ENCODE measurements at places on chromosomes 7 and 10. TPM values are rescaled to one million over a fixed set of nuclear protein-coding genes. Genes with fewer than 3 reads are reported as not detected.

- no peak for DNase-seq
Measured at GRCh38 chr10:112173206-112173605, 10.4 kb downstream of the GPAM start.

GRCh38 chr10:14047431-14047830 lies 283.3 kb downstream of the FRMD4A start:
- no peak for DNase-seq

GRCh38 chr7:45158471-45158870 lies 880 bp downstream of the RAMP3 start:
- no peak for DNase-seq

- no peak for DNase-seq
Measured at GRCh38 chr7:100386940-100387339, 13.7 kb downstream of the PILRA start.

C10orf67 gene
- total RNA-seq = not detected

HOXA1 gene
- total RNA-seq = 2.7 TPM

ZNF727 gene
- total RNA-seq = 4.3 TPM

SLC35G1 gene
- total RNA-seq = 17.3 TPM

DNA sequence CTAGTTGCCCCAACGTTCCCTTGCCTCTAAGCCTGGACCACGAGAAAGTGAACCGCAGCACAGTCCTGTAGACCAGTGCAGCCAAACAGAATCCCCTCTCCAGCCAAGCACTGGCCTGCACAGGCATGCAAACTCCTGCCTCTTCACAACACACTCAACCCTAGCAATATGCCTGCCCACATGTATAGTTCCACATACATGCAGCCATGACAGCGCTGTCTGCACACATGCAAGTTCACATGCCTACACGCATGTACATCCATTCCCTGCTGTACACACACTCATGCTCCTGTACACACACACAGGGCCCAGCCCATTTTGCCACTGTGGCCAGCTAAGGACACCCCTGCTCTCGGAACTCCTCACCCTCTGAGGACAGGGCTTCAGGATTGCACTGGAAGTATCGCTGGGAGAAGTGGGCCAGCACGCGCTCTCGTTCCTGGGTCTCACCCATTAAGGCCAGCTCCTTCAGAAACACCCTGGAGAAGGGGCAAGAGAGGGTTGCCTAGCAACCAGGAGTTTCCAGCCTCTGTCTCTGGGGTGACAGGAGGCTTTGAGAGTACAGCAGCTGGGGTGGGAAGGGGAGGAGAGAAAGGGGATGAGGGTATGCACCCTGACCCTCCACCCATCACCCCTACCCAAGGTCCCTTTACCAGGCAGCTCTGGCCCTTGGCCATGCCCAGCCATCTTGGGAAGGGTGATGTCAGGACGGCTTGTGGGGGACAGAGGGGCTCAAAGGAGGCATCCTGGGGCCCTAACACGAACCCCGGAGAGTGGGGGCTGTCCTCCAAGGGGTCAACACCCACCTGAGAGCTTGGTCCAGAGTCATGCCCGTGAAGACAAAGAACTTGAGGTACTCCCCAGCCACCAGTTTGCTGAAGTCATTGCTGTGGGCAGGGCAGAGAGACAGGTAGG lies 7.0 kb downstream of the PSD start:
- no peak for DNase-seq

DNA sequence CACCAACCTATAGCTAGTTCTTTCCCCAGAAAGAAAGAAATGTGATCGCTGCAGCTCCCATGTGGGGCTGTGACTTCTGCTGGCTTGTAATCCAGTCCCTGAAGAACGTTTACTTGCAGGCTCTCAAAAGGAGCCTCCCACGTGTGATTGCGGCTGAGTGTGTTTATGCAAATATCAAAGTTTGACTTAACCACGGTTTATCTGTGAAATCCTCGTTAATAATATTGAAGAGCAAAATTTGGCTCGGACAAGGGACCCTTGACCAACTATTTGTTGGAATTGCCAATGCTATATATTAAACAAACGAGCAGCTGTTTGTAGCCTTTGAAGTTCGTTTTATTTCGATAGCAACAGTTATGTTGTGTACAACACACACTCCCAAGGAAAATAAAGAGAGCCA lies 470.1 kb upstream of the NRP1 start:
- DNase-seq = no peak

- DNase-seq = no peak
Measured at GRCh38 chr7:157476654-157477549, 140.1 kb downstream of the DNAJB6 start.

GRCh38 chr10:30324448-30325110 lies 24.5 kb downstream of the MTPAP start:
- no peak for DNase-seq

DNA sequence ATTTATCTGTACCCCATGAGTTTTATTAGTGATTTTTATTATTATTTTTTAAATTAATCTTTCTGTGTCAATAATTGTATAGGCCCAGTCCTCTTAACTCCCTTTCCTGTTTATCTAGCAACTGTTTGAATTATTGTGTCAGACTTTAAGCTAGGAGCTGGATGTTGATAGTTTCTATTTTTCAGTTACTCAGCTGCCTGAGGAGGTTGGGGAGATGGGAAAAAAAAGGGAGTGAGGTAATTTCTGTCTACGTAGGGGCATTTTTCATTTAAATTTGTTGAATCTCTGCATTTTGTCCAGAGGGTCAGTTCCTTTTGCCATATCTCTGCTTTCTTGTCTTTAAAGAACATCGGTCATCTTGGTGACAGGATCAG lies 5.0 kb upstream of the ZNF518A start:
- no peak for DNase-seq

GRCh38 chr10:16520900-16521299 lies 779 bp downstream of the C1QL3 start:
- DNase-seq = peak; percentile 6

- no peak for DNase-seq
Measured at GRCh38 chr7:1052031-1052818, 7.9 kb downstream of the GPR146 start.

DNA sequence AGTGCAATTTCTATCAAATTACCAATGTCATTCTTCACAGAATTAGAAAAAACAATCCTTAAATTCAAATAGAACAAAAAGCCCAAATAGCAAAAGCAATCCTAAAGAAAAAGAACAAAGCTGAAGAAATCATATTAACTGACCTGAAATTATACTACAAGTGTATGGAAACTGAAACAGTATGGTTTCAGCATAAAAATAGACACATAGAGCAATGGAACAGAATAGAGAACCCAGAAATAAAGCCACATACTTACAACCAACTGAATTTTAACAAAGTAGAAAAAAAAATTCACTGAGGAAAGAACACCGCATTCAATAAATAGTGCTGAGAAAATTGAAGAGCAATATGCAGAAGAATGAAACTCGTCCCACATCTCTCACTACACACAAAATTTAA lies 142.0 kb upstream of the CHRM2 start:
- no peak for DNase-seq

NRAP gene
- total RNA-seq = 1.6 TPM

OPALIN gene
- total RNA-seq = not detected

GRCh38 chr10:132376394-132376851 lies 20.6 kb upstream of the PWWP2B start:
- no peak for DNase-seq

- DNase-seq = no peak
Measured at GRCh38 chr10:132532749-132533560, 4.6 kb upstream of the INPP5A start.

- peak; percentile 68 for DNase-seq
Measured at GRCh38 chr10:21516242-21517131, 9.0 kb downstream of the SKIDA1 start.

WDR86 gene
- 0.38 TPM for total RNA-seq

DNA sequence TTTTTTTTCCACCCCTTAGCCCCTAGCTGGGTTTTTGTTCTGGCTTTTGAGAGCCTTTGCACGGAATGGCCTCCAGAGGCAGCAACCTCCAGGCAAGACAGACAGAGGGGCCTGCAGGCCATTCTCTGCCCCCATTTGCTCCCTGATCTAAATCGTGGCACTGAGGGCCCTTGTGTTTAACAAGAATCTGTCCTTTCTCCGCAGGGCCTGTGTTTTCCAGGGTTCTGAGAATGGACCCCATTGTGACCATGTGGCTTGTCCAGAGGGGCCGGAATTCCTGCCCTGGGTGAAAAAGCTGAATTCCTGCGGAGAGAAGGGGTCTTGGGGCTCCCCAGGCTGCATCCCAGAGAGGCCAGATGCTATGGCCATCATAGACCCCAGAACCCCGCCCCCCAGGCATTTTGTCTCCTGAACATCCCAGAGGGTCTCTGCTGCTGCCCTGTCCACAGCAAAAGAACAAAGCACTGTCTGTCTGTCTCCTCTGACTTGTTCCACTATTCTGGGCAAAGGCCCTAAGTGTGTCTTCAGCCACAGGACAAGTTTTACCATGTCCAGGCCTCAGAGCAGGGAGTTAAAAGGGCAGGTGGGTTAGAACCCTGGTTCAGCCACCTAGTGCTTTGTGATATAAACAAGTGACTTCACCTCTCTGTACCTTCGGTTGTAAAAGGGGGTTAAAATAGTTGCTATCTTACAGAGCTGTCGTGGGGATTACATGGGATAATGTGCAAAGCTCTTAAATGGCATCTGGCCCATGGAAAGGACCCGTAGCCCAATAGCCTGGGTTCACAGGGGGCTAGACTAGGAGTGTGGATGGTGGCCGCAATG lies 155.6 kb downstream of the SH3PXD2A start:
- DNase-seq = no peak

DNA sequence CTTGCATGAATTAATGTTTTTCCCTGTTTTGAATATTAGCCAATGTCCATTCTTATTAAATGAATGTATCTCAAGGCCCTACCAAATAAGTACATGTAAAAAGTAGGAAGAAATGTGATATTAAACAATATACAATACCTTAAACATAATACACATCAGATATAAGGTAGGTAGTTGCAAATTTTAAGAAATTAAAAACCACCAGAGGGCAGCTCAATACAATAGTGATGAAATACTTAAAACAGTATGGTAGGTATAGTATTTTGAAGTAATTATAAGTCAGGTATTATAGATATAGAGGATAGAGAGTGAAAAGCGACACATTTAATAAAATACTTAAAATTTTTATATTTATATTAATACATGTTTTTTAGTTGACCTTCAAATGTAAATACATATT lies 43.6 kb upstream of the CDK14 start:
- DNase-seq = no peak

GRCh38 chr7:134514663-134515062 lies 12.7 kb upstream of the AKR1B10 start:
- DNase-seq = no peak

DNA sequence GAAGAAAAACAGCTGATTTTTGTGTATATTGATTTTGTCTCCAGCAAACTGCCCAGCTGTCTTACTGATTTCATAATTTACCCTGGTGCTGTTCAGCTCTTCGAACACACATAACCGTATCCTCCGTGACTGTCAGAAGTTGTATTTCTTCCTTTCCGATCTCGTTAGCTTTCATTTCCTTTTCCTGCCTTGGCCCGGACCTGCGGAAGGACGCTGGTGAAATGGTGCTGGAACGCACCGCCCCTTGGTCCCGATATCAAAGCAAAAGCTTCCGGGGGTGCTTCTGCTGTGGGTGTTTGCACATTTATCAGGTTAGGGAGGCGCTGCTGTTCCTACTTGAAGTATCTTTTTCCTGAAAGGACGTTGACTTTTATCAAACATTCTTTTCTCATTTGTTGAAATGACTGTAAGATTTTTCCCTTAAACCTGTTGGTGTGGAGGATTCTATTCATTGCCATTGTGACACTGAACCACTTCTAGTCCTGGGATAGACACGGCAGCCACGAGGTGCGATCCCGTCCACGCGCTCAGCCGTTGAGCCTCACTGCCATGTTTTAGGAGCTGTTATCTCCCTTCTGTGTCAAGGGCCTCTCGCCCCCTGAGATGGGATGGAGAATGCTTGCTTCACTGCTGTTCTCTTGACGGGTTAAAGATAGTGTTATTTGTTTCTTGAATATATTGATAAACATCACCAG lies 72.6 kb downstream of the FOXL3 start:
- DNase-seq = peak; percentile 53

- DNase-seq = peak; percentile 42
Measured at GRCh38 chr7:27205325-27206280, 5.7 kb upstream of the HOXA13 start.

CTNNA3 gene
- total RNA-seq = 7.5 TPM
